Cortex of kidney (tissue), 1 donor: ENCODE measurements at places on chromosomes 5 and 9.

- DNase-seq, result no peak
These were observed 241.7 kb upstream of the KCNN2 start for GRCh38 chr5:114120166-114120565.

GRCh38 chr5:128216860-128217531 is 133.4 kb downstream of the SLC12A2 start:
- DNase-seq, result no peak

DNA sequence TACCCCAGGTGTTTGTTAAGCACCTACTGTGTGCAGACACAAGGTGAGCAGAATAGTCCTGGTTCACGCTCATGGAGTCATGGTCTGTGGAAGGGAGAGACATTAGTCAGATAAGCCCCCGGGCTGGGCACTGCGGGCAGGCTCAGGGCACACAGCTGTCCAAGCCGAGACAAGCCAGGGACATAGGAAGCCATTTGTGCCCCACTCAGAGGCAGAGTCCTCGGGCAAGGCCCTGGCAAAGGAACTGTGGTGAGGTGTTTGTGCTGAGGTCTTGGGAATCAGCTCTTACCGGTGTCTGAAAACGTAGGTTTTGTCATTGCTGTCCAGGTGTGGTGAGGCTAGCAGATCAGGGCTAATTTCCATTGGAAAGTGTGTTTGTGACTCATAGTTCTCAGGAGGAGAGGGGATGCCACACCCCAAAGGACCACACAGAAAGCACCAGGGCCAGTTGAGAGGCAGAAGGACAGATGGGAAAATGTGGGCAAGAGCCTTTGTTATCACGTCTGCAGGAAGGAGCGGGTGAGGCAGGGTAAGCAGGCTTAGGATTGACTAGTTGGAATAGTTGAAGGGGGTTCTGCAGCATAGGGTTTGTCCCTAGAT is 46.1 kb upstream of the NEURL1B start:
- DNase-seq, result no peak

GRCh38 chr9:120931231-120932085 is 4.9 kb upstream of the TRAF1 start:
- DNase-seq, result no peak

DNA sequence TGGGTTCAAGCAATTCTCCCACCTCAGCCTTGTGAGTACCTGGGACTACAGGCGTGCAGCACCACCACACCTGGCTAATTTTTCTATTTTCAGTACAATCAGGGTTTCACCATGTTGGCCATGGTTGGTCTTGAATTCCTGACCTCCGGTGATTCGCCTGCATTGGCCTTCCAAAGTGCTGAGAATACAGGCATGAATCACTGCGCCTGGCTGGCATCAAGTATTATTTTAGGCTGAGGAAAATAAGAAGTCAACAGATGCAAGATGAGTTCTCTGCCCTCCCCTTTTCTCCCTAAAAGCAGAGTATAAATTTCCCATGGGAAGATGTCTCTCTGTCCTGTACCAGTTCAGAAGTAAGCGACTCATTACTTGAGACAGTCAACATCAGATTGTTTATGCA is 71.5 kb downstream of the ELAVL2 start:
- DNase-seq, result no peak

- no peak for DNase-seq
These were observed 3.0 kb downstream of the DNAH5 start for GRCh38 chr5:13941468-13941867.

GRCh38 chr9:19947996-19948395 is 159.2 kb upstream of the SLC24A2 start:
- no peak for DNase-seq

DNA sequence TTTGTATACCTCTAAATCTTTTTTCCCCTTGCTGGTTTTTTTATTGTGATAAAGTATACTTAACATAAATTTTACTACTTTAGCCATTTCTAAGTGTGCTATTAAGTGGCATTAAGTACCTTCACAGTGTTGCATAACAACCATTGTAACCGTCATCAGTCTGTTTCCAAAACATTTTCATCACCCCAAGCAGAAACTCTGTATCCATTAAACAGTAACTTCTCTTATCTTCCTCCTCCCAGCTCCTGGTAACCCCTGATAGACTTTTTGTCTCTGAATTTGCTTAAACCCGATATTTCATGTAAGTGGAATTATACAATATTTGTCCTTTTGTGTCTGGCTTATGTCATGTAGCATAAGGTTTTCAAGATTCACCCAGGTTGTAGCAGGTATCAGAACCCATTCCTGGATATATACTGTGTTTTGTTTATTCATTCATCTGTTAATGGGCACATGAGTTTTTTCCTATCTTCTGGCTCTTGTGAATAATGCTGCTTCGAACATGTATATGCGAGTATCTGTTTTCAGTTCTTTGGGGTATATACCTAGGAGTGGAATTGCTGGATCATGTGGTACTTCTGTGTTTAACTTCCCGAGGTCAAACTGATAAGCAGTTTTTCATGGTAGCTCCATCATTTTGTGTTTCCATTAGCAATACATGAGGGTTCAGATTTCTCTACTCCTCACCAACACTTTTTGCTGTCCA is 66.4 kb downstream of the EHMT1 start:
- no peak for DNase-seq

- DNase-seq, result no peak
These were observed 23.3 kb upstream of the NDUFB6 start for GRCh38 chr9:32596096-32596865.

GRCh38 chr9:134459164-134459563 is 132.9 kb downstream of the RXRA start:
- DNase-seq, result no peak

DNA sequence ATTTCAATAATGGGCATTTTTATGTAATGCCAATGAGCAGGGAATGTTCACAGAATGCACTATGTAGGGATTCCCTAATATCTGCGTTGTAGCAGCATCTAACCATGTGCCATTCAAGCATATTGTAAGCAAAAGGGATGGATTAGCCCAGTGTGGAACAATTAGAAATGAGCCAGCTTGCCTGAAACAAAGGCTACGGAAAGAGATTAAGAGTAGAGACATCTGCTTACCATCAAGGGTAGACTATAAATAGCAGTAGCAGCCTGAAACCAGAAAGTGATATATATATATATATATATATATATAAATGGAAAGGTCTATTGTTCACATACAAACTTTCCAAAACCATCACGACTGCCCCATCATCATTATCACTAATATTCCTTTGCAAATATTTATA is 31.9 kb upstream of the CEP120 start:
- no peak for DNase-seq

- DNase-seq, result no peak
These were observed 52.4 kb downstream of the NIPBL start for GRCh38 chr5:36928947-36929346.

- DNase-seq, result no peak
These were observed 335.6 kb downstream of the ZNF608 start for GRCh38 chr5:124410539-124411488.

DNA sequence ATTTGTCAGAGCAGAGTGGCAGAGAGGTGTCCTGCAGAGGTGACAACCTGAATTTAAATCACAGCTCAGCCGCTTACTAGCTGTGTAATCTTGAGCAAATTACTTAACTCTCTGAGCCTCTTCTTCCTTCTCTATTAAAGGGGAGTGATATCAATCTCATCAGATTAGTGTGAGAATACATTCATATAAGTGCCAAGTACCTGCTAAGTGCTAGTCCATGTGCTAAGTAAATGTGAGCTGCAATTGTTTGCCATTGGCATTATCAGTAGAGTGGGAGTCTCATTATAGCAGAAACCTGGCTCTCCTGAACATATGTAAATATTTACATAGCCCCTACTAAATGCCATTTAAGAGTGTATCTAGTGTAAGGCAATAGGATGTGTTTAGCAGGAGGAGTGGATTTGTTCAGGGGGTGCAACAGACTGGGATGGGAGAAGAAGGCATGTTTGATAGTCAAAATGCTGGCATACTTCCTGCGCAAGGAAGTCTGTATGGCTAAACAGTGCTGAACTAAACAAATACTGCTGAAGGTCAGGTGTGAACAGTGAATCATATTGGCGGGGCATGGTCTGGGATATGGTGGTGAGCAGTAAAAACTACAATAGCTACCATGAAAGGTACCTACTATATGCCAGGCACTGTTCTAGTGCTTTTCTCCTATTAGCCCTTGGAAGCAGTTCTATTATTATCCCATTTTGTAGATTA is 74.5 kb downstream of the F2RL2 start:
- no peak for DNase-seq

- no peak for DNase-seq
These were observed 294.7 kb downstream of the NSG2 start for GRCh38 chr5:174340226-174340625.

- no peak for DNase-seq
These were observed 157.0 kb downstream of the GABBR2 start for GRCh38 chr9:98551511-98552286.

DNA sequence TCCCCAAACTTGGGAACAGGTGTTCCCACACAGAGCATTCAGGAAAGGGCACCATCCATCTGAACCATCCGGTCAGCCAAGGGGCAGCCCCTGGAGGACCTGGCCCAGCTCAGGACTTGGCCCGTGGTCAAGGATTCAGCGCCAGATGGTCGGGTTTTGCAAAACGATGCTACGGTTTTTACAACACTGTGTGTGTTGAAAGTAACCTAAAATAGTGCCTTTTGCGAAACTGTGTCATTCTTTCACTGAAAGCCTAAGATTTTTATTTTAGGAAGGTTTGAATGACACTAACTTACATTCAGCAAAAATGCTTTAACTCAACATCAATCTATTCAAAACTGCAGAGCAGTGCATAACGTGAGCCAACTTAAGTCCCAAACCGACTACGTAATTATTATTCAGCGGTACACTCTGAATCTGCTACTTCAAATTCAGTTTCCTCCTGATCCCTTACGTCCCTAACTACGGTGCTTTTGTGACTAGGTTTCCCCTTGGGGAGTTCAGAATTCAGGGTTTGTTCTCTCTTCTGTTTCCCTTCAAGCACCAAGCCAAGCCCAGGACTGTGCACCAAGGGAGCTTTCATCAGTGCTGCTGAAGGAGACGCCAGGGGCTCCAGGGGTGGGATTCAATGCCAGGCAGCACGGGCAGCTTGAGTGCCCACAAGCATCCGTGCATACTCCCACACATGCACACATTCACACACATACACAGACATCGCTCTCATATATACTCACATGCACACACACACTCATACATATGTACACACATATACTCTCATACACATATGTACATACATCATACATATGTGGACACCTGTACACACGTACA is 25.8 kb downstream of the LPCAT1 start:
- DNase-seq, result no peak

GRCh38 chr9:129275626-129276247 is 97.7 kb upstream of the IER5L start:
- no peak for DNase-seq

GRCh38 chr5:88109818-88110217 is 158.8 kb downstream of the TMEM161B start:
- no peak for DNase-seq

GRCh38 chr5:162657076-162657475 is 589.5 kb downstream of the GABRG2 start:
- no peak for DNase-seq

GRCh38 chr5:43255704-43256103 is 57.5 kb downstream of the HMGCS1 start:
- DNase-seq, result no peak

DNA sequence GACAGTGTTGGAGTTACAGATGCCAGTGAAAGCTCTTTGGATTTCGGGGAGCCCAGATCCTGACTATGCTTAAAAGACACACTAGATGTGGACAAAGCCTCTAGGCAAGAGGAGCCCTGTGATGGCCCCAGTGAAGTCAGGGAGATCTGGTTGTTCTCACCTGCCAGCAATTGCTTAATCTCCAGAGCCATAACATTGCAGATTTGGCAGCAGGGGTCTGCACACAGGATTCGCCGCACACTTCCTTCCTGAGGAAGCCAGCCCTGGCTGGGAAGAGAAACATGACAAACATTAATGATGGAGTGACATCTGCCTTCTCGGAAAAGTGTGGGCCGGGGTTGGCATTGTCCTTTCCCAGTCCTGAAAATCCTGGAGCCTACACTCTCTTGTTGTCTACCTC is 65.2 kb upstream of the PHF24 start:
- no peak for DNase-seq

DNA sequence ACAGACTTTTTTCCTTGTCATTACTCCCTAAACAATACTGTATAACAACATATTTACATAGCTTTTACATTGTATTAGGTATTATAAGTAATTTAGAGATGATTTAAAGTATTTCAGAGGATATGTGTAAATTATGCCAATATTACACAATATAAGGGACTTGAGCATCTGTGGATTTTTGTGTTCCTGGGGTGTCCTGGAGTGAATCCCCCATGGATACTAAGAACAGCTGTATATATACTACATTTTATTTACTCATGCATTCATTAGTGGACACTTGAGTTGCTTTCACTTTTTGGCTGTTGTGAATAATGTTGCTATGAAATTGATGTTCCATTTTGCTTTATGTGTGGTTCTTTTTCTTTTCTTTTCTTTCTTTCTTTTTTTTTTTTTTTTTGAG is 348.8 kb downstream of the SH3GL2 start:
- no peak for DNase-seq

- no peak for DNase-seq
These were observed 14.0 kb upstream of the TRIO start for GRCh38 chr5:14129123-14129522.

DNA sequence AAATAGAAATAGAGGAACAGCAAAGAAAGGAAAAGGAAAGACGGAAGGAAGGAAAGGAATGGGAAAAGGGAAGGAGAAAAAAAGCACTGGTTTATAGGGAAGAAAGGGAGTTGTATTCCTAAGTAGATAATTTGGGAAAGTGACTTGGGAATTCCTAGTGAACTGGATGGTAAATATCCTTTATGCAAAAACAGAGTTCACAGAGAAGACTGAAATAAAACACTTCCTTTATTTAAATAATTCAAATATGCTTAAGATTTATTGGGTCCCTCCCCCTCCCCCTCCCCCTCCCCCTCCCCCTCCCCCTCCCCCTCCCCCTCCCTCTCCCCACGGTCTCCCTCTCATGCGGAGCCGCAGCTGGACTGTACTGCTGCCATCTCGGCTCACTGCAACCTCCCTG is 69.4 kb downstream of the PJA2 start:
- DNase-seq, result no peak

DNA sequence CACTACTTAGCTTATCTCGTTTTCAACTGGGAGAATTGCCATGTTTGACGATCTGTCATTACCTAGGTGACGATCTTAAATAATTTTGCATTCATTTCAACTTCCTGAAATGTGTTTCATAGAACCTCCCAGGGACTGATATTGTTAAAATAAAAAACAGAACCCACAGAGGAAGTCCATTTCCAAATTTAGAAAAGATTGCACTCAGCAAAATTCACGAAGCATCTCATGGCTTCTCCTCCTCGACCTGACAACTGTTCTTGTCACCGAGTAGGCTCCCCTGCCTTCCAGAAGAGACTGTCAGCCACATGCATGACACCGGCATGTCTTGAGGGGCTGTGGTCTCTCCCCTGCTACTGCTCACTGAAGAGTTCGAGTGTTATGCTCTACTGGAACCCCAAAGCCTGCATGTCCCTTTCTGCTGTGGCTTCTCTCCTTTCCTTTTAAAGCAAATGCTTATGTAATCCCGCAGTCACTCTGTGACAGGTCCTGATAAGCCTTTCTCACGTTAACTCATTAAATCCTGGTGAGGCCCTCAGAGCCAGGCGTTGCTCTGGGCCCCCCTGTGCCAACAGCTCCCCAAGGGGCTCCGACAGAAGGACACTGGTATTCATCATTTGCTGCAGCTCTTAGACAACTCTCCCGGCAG is 26.8 kb upstream of the ANKRD33B start:
- no peak for DNase-seq
